RWPE1 (cell line): ENCODE measurements at places on chromosomes 13 and 19.

GRCh38 chr19:16463991-16464575 lies 7.7 kb downstream of the EPS15L1 start:
- DNase-seq = no peak

DNA sequence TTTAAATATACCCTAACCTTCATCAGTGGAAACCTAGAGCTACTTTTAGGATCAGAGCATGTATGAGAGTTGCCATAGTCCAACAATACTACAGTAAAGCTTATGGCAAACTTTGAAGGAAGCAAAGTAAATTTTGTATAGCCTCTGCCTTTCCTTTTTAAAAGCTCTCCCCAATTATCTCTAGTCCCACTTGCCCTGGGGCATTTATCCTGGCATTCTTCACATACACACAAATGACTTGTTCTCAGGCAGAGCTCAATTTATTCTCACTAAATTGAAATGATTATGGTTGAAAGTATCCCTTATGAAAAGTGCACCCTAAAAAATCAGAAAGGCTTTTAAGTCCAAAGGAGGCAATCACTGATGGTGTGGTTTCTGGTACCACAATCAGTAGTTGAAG lies 94.1 kb upstream of the UFM1 start:
- DNase-seq = no peak

DNA sequence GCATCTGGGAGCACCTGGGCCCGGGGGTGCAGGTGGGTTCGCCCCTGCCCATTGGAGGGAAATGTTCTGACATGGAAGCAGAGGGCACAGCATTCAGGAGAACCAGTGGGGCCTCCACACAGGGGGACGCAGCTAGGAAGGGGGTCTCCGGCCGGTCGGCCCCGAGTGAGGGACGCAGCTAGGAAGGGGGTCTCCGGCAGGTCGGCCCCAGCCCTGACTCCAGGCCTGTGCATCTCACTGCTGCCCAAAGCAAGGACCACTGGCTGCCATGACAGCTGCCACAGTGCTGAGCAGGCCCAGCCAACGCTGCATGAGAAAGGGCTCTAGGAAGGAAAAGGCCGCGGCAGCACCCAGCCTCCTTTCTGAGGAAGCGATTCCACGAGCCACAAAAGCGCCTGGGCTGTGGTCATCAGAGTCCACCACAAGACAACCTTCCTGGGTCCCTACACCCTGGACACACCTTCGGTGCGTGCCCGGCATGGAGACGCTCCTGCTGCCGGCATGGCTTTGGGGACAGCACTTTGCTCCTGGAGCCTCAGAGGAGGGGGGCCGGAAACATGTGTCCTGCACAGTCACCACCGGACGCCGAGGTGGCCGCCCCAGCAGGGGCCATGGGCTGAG lies 9.7 kb downstream of the RASA3 start:
- no peak for DNase-seq

DNA sequence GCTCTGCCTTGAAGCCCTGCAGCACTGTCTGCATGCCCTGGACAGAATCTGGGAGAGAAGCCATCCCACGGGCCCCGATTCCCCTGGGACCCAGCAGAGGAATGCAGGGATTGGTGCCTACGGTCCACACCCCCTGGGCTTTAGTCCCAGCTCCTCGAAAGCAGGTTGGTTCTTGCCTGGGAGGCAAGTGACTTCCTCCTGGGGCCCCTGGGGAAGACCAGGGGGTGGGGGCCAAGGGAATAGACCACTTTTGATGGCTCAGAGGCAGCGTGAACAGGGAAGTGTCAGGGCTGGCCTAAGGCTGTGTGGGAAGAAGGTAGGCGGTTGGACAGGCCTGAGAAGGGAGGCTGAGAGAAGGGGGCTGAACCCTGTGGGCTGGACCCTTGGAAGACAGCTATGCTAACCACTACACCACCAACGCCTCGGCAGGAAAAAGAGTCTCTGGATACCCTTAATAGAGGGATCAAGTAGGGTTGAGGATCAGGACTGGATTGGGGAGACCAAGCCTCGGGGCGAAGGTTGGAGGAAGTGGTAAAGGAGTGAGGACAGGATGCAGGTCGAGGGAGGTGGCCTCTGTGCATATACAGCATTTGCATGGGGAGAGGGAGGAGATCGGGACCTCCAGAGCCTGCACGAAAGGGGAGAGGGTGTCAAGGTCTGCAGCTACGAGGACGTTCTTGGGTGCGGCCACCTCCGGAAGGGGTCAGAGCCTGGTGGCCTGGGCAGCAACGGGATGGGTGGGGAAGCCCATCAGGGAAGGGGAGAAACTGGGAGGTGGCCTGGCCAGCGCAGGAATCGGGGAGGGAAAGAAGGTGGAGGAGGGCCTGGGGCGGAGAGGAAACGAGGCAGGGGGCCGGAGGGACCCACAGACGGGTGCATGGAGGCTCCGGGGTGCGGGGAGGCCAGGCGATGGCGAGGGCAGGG lies 709 bp downstream of the DPP9 start:
- peak; percentile 64 for DNase-seq

GRCh38 chr19:19652482-19653295 lies 9.2 kb upstream of the GMIP start:
- DNase-seq = no peak

DNA sequence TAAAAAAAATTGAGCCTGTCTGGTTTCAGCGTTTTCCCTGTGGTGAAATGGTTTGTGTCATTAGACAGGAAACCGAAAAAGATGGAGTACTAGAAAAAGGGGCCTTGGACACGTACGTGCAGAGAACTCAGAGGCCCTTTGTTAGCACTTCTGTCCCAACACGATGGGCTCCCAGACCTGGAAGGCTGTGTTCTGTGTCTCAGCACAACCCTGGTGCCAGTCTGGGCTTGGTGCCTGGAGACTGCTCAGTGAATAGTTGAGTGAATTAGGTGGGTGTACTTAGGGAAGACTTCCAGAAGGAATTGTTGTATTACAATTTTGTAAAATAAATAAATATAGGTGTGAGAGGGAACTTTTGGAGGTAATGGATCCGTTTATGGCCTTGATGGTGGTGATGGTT lies 8.7 kb downstream of the ZNF71 start:
- no peak for DNase-seq

DNA sequence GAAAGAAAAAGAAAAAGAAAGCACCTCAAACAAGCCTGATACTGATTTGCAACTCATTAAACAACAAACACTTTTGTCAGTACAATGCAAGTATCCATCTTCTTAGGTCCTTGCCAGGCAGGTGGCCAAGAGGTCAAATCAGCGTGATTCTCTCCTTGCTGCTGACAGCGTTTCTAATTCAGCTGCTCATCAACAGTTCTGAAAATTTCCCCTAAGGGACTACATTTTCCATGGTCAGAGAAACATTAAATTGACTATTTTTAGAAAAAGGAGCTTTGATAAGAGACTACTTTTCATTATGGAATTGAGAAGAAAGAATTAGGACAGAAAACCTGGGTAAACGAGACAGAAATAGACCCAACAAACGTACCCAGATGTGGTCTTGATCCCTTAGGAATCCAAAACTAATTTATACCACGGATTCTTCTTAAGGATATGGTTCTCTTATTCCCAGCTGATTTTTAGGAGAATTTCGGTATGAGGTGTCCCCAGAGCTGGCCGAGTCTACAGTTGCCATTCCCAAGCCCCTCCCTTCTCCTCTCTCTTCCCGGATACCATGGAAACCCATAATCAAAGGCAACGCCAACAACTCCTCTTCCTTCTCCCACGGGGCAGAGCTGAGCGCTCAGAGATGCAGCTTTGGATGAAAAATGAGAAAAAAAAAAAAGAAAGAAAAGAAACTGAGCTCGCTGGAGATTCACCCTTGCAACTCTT lies 29.5 kb upstream of the CEBPG start:
- no peak for DNase-seq

DNA sequence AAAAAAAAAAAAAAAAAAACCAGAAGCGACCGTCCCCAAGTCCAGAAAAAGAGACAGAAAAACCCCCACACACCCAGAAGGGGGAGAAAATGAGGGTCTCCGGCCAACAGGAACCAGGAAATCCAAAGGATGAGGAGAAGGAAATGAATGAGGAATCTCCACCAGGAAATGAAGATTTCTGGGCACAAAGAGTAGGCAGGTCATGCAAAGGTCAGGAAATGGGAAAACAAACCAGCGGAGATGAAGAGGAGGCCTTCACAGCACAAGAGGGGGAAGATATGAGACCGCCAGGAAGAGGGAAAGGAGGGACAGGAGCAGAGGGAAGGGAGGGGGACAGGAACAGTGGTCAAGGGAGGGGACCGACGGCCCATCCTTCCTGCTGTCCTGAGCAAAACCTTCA lies 5.8 kb downstream of the TEAD2 start:
- no peak for DNase-seq

DNA sequence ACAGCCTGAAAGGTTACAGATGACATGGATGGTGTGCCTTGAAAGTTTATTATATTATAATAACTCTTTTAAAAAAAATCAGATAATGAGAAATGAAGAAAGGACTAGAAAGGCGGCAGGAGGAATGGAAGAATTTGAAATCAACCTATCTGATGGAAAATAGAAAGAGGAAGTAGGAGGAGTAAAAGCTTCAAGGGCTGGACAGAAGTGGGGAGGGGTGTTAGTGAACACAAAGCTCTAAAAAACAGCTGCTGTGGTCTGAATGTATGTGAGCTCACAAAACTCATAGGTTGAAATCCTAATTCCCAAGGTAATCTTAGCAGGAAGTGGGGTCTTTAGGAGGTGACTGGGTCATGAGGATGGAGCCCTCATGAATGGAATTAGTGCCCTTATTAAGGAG lies 19.5 kb downstream of the CCDC70 start:
- DNase-seq = no peak

DNA sequence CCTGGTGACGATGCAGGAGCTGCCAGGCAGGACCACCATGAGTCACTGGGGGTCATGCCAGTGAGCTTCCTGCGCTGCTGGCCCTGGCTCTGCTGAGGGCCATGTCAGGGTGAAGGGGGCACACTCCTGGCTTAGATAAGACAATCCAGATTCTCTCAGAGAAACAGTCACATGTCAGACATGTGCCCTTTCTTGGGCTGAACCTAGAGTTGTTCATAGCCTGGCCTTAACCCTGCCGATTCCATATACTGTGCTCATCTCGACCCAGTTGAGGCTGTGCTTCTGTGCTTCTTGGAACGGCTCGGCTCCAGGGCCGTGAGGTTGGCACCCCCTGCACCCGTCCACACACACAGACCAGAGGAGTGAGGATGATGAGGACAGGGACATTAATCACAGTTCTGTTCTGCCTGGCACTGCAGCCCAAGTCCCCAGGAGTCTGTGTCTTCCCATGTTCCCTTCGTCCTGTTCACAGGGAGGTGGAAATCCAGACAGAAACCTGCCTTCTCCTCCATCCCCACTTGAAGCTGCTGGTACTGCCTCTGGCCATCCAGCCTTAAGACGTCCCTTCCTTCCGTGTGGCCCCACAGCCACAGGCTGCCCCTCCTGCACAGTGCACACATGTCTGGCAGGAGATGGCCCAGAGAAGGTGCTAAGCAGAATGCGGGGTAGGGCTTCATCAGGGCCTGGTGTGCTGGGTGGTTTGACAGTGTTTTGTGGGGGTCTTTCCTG lies 50.0 kb downstream of the LYL1 start:
- no peak for DNase-seq

- no peak for DNase-seq
Measured at GRCh38 chr13:20332361-20333096, 100.4 kb upstream of the GJB6 start.

DNA sequence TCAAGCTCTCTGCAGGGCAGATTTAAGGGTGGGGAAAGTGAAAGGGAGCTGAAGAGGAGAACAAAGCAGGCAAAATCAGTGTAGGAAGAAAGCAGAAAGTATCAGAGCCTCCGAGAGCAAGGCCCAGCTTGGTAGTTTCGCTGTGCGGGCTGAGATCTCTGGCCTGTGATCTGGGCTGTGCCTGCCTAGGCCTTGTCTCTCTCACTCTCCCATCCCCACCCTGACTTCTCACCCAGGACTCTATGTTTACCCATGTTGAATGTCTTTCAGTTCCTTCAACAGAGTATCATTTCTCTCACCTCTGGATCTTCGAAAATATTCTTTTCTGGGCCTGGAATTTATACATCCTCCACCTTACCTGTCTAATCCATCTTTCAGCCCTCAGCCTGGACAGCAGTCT lies 391.3 kb downstream of the FOXO1 start:
- no peak for DNase-seq

DNA sequence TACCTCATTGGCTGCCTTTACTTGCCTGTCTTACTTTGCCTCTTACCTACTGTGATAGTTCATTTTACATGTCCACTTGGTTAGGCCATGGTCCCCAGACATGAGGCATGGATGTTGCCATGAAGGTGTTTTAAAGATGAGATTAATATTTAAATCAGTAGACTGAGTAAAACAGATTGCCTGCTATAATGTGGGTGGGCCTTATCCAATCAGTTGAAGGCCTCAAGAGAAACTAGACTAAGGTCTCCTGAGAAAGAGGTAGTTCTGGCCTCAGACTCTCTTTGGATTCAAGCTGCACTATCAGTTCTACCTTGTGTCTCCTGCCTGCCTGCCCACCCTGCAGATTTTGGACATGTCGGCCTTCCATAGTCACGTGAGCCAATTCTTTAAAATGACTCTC lies 26.1 kb downstream of the ADGRE3 start:
- no peak for DNase-seq

DNA sequence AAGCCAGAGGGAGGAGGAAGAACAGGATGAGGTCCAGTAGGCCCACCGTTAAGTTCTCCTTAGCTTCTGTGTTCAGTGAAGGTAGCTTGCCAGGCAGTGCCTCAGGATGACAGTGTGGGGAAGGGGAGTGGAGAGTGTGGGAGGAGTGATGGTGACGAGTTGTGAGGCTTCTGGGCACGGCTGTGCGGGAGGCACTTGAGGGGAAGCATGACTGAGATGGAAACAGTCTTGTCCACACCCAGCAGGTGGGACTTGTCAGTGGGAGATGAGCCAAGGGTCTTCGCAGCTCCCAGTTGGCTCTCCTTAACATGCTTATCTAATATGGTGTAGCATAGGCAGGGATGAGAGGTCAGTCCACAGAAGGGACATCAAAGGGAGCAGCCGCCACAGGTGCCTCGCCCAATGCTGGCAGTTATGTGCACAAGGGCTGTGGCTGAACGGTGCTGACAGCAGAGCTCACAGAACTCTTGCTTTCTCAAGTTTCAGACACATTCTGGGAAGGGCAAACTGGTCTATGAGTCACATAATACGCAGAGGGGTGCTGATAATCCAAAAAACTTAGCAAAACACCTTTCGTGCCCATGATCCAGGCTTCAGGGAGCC lies 47.5 kb downstream of the OXGR1 start:
- DNase-seq = no peak

GRCh38 chr19:49437231-49437630 lies 4.1 kb downstream of the SLC17A7 start:
- DNase-seq = no peak

DNA sequence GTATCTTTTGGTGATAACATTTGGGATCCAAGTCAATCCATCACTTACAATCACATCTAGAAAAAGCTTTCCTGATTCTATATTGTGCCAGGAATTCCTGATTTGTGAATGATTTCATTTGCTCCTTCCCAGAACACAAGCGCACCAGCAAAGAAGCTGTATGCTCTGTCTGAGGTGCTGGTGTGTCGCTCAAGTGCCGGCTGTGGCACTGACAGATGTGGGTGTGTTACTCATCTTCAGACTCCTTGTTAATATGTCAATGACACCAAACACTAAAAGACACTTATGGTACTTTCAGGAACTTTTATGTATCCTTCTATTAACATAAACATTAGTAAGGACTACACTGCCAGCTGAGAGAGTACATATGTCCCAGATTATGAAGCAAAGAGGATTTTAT lies 429.1 kb downstream of the ITGBL1 start:
- no peak for DNase-seq
